ENCODE measurements at places on chromosomes 11 and 22.

DNA sequence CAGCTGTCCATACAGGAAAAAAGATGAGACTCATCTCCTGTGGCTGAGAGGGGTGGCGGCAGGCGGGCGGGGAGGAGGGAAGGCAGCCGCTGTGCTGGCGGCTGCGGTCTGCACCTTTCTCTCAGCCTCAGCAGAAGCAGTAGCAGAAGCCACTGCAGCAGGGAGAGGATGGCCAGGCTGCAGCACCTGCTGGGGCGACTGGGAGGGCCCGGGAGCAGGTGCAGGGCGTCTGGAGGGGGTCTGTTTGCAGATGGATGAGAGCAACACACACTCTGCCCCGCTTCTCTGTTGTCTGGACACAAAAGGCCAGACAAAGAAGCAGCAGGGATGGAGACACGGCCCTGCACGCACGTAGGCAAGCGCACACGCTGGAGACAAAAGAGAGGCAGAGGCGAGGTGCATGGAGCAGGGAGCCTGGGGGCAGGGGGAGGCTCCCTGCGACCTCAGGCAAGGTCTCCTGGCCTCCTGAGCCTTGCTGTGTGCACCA lies 9.3 kb upstream of the MIAT start:
- no peak for DNase-seq

GRCh38 chr11:10387206-10388083 lies 67.6 kb upstream of the AMPD3 start:
- peak; percentile 86 for DNase-seq

DNA sequence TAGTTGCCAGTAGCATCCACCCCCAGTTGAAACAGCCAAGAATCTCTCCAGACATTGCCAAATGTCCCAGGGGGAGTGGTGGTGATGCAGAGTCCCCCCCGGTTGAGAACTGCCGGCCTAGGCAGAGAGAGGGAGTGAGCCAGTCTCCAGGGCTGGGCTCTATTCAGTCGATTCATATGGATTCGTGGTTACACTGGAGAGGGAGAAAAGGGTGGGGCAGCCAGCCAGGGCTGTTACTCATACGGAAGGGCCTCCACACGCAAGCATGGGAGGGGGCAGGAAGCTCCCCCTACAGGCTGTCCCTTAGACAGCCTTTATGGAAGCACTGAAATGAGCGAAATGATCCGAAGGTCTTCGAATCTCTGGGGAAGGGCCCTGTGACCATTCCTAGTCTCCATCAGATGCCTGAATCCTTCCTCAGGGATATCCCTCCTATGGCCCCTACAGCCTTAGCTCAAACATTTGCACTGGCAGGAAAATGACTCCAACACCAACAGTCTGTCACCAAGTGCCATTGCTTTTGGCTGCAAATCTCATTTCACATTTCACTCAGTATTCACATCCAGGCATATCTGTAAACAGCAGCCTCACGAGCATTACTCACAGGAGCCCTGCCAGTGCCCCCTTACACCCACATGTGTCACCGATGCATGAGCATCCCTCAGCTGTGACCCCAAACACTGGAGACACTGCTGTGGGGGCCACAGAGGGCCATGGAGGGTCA lies 18.4 kb upstream of the TLCD5 start:
- DNase-seq, result peak; percentile 50

- no peak for DNase-seq
These were observed 6.0 kb upstream of the SLC7A4 start for GRCh38 chr22:21038405-21038804.

DNA sequence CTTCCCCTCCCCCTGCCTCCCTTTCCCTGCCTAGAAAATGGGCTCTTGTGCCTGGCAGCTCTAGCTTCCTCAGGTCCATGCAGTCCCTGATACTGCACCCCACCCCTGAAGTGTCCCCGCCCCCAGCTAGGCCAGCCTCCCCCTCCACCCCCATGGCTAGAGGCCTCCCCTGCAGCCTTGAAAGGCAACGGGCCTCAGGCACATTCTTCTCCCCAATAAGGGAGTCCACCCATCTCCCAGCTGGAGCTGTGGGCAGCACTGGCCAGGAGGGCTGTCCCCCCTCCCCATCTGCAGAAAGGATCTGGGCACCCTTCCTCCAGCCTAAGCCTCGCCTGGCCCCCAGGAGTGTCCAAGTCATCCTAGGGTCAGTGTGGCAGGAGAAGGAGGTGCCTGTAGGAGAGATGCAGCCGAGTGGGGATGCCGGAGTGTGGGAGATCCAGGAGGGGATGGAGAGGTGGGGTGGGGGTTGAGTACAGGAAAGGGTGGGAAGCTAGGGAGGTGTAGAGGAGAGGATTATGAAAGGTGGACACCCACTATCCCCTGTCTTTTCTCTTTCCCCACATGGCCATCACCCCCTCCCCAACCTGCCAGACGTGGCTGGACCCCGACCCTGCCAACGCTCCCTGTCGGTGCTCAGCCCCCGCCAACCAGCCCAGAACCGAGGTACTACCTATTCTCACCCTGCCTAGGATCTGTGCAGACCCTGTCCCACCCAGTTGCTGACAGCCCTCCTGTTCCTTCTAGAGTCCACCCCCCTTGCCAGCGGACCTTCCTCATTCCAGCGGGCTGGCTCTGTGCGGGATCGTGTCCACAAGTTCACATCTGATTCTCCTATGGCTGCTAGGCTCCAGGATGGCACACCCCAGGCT lies 9.3 kb downstream of the SMTN start:
- peak; percentile 30 for DNase-seq

GRCh38 chr22:18068381-18068988 lies 9.3 kb upstream of the PEX26 start:
- no peak for DNase-seq
